ENCODE measurements at places on chromosomes 5 and 9.

DNA sequence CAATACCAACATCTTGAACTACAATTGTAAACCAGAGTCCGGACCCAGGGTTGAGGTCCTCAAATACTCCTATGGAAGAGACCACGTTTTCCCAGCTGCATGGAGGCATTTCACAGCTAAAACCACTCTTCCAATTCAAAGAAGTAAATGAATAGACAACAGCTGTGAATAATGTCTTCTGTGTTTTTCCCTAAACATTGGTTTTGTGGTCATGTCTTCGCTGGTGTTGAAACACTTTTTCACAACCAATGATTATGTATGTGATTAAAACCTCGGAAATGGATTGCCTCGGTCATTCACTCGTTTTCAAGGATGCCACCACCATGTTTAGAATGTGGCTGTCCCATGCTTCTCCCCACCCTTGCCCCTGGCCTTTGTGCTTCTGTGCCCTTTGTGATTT is 9.4 kb upstream of the TENT4A start:
- DNase-seq, result no peak

DNA sequence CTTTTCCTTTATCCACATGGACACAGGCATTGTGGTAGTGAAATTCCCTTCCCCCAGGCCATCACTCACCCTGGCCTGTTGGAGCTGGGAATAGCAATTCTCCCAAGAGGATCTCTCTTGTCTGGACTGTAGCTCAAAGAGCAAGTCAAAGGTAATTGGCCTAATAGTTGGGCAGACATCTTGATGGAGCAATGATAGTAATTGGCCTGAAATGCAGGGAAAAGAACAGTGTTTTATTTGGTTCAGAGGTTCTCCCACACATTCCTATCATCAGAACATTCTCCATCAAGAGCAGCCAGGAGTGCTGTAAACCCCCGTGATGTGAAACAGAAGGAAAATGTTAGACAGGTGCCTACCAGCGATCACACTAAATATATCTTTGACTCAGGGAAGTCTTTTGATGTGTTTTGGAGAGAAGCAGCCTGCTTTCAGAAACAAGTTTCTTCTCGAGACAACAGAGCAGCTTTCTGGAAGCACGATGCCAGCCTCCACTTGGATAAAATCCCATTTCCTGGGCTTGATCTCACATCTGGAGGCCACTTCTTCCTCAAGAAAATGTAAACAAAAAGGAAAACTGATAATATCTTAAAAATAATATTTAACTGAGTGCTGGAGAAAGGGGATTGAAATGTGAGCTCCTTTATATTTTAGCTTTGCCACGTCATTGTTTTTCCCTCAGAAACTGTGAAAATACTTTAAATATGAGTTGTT is 198.1 kb upstream of the WWC1 start:
- no peak for DNase-seq

- DNase-seq, result no peak
Observed at GRCh38 chr5:26669031-26669430, 369.4 kb downstream of the CDH9 start.

DNA sequence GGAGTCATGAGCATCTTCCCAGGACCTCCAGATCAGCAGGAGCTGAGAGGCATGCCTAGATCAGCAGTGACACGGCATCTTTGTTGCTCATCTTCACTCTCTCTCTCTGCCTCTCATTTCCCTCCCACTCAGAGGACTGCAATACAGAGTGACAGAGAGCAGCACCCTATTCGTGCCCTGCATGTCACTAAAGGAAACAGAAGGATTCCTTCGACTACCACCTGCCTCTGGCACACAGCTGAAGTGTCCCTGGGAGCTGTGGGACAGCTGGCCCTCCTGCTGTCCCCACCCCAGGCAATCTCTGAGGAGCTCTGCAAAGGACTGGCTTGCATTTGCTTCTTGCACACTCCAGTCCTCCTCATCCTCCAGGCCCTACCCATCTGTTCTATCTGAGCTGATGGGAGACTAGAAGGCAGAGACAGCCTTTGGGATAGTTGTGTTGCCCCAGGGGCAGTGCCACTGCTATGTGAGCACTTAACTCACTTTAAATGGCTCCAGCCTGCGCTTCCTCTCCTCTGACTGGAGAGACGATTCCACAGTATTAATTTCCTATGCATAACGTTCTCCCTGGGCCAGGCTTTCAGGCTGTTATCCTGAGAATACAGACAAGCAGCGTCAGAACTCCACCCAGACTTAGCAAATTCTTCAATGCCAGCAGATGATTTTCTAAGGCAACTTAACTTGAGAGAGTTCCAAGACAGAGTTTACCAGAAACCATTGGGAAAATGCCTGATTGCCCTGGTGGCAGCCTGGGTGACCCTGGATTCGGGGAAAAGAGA is 167.6 kb upstream of the MAP1B start:
- DNase-seq, result no peak

DNA sequence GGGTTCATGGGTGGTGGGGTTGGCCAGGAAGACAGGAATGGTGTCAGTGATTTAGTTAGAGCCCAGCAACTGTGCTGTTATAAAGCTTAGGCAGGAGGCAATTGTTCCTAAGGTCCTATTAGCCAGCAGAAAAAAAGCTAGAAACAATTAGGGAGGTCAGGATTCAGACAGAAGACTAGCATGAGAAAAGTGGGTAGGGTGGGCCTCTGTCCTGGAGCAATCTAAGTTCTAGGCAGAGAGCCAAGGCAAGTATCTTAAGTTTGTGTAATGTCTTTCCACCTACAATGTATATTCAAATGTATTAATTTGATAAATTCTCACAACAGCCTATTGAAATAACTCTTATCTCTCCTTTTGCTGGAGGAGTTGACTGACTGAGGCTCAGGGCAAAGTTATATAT is 6.1 kb upstream of the ZFAND5 start:
- no peak for DNase-seq

DNA sequence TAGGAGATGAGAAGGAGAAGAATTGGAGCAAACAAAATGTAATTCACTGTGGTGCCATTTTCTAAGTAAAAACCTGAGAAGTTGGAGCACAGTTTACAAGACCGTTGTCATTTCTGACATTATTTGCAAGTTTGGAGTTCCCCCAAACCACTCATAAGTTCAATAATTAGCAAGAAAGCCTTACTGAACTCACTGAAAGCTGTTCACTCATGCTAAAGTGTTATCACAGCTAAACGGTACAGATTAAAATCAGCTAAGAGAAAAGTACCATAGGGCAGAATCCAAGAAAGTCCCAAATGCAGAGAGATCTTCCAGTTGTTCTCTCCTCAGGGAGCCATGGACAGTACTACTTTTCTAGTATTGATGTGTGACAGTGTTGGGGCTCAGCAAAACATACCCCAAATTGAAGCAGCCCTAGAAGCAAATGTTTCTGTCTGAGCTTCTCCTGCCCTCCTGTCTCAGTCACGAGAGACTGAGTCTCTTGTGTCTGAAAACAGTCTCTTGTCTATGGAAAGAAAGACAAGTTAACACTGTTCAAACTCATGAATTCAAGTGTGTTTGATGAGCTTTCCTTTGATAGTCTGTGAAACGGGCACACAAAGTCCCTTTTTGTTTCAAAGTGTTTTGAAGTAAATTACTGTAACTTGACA is 221.2 kb downstream of the GABRG2 start:
- no peak for DNase-seq

DNA sequence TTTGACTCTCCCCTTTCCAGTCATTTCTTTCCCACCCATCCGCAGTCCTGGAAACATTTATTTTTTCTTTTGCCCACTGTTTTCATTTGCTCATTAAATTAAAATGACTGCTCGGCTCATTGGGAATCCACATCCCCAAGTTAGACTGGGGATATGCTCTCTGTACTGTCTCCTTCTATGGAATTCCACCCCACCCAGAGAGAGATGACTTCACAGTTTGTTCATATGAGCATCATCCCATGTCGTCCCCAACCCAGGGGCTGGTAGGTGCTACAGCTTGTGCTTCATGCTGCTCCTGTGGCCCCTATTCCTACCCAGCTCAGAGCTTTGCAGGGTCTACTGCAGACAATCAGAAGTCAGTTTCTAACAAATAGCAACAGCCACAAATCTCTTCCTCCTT is 16.5 kb upstream of the RARS1 start:
- DNase-seq, result no peak

GRCh38 chr9:76403352-76403751 is 9.1 kb upstream of the RFK start:
- no peak for DNase-seq

All from activated CD4-positive, alpha-beta T cell treated with anti-CD3 and anti-CD28 coated beads, Interleukin-2, amount 50 U/mL, for 1 hour (primary cell).